ENCODE measurements at places on chromosomes 4 and X. TPM values are rescaled to one million over a fixed set of nuclear protein-coding genes. Genes with fewer than 3 reads are reported as not detected.

DNA sequence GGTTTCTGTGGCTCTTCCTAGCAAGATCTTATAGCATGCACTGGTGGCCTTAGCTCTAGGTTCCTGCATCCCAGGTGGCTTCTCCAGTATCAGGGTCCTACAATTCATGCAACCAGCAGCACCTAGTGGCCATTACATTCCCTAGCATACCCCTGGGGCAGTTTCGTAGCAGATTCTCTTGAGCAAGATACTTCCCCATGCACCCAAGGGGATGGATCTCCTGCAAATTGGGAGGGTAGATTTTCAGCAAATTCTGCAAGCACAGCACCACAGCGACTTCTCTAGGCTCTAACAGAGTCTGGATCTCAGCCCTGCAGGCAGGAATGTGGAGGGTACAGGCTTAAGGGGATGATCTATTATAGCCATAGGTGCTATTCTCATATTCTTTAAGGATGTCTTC lies 13.1 kb upstream of the SLC9B1 start:
- no peaks in the 10 kb centered on the region for H3K4me1 ChIP-seq
- no peak for DNase-seq
- no peak overlapping the region for H3K4me3 ChIP-seq
- no peaks in the 10 kb centered on the region for H3K36me3 ChIP-seq
- H3K27ac ChIP-seq = no peak overlapping the region

- H3K36me3 ChIP-seq = no peaks in the 10 kb centered on the region
- no peak overlapping the region for H3K27ac ChIP-seq
- DNase-seq = no peak
- peaks cover 67% of the 10 kb centered on the region for H3K27me3 ChIP-seq
- H3K4me3 ChIP-seq = peak overlapping the region; percentile 39
- H3K4me1 ChIP-seq = peaks cover 5% of the 10 kb centered on the region
These were observed 1.6 kb upstream of the LRAT start for GRCh38 chr4:154741922-154742850.

SYNPO2 gene
- 27.5 TPM for polyA plus RNA-seq

HTN1 gene
- not detected for polyA plus RNA-seq

- no peak overlapping the region for H3K4me3 ChIP-seq
- no peak for DNase-seq
- H3K4me1 ChIP-seq = no peaks in the 10 kb centered on the region
- no peaks in the 10 kb centered on the region for H3K36me3 ChIP-seq
- no peak overlapping the region for H3K27ac ChIP-seq
- H3K27me3 ChIP-seq = no peaks in the 10 kb centered on the region
These were observed 830.8 kb upstream of the POU3F4 start for GRCh38 chrX:82677286-82677685.

DNA sequence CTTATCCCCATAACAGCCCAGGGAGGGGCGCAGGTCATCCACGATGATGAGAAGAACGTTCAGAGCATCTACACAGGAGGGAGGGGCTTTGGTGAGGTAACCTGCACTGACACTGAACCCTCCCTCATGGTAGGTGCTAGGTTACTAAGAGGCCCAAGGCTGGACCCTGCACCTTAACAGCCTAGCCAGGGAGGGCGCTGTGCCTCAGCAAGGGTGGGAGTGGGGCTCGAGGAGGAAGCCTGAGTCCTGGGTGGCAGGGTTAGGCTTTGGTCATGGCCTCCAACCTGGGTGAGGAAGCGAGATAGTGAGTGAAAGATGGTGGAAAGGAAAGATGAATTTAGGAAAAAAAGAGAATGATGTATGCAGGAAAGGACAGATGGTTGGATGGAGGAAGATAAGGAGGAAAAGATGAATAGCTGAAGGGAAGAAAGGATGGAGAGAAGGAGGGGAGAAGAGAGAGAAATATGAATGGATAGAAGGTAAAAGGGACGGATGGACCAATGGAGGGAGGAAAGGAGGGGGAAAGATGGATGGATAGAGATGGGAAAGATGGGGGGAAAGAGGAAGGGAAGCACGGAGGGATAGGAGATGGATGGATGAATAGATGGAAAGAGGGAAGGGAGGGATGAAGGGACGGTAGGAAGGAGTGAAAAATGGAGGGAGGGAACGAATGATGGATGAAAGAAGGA lies 736 bp downstream of the IDS start:
- peak overlapping the region; percentile 50 for H3K4me3 ChIP-seq
- H3K27ac ChIP-seq = peak overlapping the region; percentile 86
- no peaks in the 10 kb centered on the region for H3K4me1 ChIP-seq
- no peak for DNase-seq
- no peaks in the 10 kb centered on the region for H3K36me3 ChIP-seq

DNA sequence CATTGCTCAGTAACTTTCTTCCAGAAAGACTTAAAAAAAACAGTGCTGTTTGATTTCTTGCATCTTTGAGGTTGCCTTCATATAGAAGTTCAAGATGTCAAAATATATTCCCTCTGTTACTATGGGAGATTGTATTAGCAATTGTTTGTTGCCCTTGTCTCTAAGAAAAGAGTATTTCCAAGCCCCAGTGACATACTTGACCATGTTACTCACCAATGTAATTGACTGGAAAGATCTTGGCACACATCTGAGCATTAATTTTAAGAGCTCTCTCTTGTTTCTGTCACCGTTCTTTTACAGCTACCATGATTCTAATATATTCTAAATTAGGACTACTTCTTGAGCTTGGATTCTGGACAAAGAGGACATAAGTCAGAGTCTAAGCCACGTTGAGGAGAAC lies 902.7 kb upstream of the EPHA5 start:
- H3K27me3 ChIP-seq = no peaks in the 10 kb centered on the region
- no peak overlapping the region for H3K27ac ChIP-seq
- DNase-seq = no peak
- H3K4me1 ChIP-seq = no peaks in the 10 kb centered on the region

IL3RA gene
- 20.8 TPM for polyA plus RNA-seq

DNA sequence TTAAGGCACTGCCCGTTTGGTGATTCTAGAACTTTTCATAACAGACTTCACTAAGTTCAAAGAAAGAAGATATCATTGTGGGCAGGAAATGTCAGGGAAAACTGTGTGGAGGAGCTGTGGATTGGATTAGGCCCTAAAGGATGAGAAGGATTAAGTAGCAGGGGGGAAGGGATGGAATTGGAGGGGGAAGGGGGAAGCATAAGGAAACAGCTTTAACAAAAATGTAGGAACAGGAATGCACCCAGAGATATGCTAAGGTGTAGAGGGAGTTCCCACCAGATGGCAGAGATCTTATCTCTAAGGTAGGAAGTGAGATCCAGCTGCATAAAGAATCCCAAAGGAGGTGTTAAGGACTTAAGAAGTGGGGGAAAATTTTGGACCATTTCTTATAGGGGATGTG lies 114.5 kb downstream of the LARP7 start:
- DNase-seq = no peak
- H3K27ac ChIP-seq = no peak overlapping the region
- no peaks in the 10 kb centered on the region for H3K27me3 ChIP-seq
- H3K36me3 ChIP-seq = no peaks in the 10 kb centered on the region
- no peak overlapping the region for H3K4me3 ChIP-seq

DCAF12L2 gene
- 0.07 TPM for polyA plus RNA-seq

- no peak for DNase-seq
These were observed 19.2 kb downstream of the STIM2 start for GRCh38 chr4:26879805-26880204.
